ENCODE measurements at places on chromosomes 13 and 19.
A peak's percentile ranks its signal among the peaks of the same experiment; 100 is the strongest.

GRCh38 chr13:105513448-105513847 lies 1022.0 kb downstream of the EFNB2 start:
- DNase-seq: no peak

DNA sequence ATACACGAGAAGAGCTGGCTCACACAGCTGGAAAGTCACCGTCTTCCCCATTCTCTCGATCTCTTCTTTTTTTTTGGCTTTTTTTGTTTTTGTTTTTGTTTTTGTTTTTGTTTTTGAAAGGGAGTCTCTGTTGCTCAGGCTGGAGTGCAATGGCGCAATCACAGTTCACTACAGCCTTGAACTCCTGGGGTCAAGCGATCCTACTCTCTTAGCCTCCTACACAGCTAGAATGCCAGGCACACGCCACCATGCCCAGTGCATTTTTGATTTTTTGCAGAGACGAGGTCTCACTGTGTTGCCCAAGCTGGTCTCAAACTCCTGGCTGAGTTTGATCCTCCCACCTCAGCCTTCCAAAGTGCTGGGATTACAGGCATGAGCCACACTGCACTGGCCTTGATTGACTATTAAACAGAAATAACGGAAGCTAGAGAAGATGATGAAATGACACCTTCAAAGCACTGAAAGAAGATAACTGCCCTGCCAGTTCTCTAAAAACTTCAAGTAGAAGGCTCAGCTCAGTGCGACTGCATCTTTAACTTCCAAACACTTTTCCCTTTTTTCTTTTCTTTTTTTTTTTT lies 4.0 kb downstream of the FXYD3 start:
- no peak for DNase-seq

DNA sequence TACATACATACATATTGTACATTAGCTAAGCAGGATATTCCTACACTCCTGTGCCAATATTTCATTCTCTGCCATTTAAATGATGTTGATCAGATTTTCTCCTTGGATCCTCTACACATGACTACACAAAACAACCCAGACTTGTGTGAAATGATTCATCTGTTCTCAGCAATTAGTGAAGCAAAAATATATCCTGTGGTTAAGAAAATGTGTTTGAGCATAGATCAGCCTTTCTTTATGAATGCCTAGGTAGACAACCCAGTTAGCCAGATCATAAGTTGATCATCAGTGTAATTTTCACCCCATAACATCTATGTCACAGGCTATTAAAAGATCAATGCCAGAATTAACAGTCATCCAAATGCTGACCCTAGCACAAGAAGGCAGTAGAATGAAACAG lies 275.2 kb upstream of the EDNRB start:
- DNase-seq: no peak

GRCh38 chr13:48156466-48156865 lies 61.6 kb upstream of the MED4 start:
- DNase-seq: no peak

- no peak for DNase-seq
Observed at GRCh38 chr19:57190301-57190700, 999 bp upstream of the ZNF264 start.

DNA sequence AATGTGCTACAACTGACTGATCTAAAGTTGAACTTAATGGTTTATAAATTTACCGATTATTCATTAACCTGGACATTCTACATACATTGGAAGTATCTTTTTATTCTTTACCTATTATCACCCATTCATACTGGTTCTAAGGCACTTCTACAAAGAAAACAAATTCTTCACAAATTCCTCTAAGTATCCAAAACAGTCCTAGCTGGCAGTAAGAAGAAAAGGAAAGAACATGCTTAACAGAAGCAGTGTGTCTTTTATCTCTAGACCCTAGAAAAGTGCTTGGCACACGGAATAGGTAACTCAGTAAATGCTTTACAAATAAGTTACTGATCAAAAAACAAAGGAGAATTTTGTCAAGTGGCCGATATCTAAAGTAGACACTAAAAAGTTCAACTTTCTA lies 32.8 kb downstream of the TSC22D1 start:
- DNase-seq: no peak

DNA sequence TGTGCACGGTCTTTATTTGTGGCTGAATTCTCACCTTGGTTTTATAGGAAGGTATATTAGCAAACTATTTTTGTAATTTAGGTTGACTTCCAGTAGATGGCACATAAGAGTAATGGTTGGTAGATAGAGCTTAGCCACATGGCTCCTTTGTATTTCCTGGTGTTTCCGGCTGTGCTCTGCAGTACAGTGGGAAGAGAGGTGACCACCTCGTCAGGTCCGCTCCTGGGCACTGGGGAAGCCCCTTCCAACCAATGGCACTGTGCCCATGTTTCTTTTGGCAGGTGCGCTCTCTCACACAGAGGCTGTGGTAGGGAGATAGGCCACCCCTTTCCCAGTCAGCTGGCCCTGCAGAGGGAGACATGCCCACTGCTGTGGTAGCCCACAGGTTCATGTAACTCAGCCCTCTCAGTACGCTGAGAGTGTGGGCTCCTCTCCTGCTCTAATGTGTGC lies 74.3 kb upstream of the ATP12A start:
- DNase-seq: no peak

DNA sequence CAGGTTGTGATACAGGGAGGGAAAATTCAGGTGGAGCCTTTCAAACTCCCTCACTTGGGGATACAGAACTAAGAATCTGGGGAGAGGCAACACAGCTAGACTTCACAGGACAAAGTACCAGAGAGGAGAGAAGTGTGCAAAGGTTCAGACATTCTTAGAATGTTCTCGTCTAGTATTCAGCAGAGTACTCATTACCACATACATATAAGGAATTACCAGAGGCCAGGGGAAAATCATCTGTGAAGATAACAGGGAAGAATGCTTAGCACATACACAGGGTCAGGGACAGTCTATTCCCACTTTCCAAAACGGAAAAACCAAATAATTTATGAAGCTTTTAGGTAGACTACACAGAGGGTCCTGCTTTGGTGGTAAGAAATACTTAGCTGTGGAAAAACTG lies 58.1 kb downstream of the TRPC4 start:
- peak; percentile 75 for DNase-seq

DNA sequence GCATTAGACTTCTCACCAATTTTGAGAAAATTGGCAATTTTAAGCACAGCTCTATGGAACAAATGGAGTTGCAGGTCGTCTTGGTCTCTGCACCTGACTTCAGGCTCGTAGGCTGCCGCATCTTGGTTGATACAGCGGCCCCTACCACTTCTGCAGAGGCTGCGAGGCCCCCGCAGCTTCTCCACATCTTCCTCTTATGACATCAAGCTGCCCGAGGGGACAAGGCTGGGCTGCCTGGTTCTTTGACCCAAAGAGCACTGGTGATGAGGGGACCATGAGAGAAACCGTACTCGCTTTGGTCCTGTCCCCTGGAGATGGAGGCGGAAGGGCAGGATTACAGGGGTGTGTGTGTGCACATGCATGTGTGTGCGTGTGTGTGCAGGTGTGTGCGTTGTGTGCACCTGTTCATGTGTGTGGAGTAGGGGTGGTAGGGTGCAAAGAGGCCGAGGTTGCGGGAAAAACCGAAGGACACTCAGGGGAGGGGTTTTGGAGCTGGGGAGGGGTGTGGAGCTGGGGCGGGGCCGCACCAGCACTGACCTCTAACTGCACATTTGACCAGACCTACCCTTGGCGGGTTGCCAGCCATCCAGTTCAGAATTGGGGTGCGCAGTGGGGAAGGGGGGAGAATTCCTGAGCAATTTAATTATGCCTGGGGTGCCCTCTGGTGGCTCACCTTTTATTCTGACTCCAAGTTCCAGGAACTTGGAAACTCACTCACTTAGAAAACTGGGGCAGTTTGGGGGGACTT lies 65.1 kb upstream of the ARHGEF7 start:
- DNase-seq: peak; percentile 21

DNA sequence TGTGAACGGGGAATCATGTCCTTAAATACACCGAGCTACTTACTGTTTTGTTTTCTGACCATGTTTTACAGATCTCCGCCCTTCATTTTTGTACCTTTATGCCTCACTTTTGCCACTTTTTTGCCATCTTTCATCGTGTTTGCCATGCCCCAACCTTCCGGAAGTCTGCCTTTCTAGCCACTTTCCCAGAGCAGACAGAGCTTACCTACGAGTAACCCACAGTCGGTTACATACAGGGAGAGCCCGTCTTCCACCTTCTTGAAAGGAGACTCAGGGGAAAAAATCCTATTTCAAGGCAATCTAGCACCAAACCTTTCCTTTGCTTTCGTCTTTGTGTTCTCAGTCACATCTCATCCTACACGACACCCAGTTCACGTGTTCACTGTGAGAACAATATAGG lies 26.1 kb downstream of the RFPL4AL1 start:
- no peak for DNase-seq

GRCh38 chr13:31755803-31756212 lies 16.5 kb downstream of the RXFP2 start:
- peak; percentile 67 for DNase-seq

- peak; percentile 10 for DNase-seq
Observed at GRCh38 chr13:113064534-113065405, 40.8 kb upstream of the F7 start.

- DNase-seq: no peak
Observed at GRCh38 chr13:48457578-48458242, 44.8 kb upstream of the LPAR6 start.

GRCh38 chr19:10667867-10668266 lies 13.7 kb downstream of the ILF3 start:
- DNase-seq: no peak

DNA sequence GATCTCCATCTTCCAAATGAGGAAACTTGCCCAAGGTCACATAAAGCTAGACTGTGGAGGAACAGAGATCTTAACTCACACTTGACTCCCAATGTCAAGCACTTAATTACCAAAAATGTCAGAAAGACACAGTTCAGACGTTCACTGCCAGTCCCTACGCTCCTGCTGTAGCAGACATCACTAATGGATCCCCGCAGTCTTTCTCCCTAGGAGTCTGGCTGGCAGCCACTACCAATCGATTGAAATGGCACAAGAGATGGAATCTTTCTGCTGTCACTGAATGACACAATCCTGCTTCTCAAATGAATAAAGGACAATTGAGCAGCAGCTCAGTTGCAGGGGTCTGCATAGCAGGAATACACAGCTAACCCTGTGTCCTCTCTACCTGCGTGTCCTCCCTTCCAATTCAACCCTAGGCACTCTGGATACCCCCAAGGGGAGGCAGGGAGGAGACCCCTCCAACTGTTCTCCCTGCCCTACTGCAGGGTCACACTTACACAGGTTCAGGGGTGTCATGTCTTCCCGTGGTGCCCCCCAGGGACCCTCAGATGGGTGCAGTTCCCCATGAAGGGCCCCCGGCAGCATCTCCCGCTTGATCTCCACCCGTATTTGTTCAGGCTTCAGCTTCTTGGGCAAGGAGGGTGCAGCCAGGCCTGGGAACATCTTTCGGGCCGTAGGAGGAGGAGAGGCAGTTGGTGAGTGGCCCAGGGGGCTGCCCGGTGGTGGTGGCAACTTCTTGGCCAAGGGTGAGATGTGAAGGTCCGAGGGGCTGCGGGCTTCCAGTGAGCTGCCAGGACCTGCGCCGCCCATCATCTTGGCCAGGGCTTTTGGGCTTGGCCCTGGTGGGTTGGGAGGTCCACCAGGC lies 7.9 kb upstream of the AKAP8L start:
- DNase-seq: no peak

DNA sequence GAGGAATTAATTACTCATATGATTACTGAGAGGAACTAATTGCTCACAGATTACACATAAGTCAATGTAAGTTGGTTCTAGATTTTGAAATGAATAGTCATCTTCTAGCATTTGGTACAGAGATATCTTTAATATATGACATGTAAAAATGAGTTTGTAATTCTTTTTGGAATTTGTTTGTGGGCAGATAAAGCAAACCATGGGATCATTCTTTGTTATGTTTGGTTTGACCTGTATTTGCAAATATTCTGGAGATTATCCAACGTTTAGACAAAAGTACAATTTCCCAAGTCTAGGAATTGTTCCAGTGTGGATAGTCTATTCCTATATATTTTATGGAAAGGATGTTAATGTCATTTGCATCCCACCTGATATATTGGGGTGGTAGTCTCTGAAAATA lies 309.6 kb upstream of the EDNRB start:
- DNase-seq: no peak

DNA sequence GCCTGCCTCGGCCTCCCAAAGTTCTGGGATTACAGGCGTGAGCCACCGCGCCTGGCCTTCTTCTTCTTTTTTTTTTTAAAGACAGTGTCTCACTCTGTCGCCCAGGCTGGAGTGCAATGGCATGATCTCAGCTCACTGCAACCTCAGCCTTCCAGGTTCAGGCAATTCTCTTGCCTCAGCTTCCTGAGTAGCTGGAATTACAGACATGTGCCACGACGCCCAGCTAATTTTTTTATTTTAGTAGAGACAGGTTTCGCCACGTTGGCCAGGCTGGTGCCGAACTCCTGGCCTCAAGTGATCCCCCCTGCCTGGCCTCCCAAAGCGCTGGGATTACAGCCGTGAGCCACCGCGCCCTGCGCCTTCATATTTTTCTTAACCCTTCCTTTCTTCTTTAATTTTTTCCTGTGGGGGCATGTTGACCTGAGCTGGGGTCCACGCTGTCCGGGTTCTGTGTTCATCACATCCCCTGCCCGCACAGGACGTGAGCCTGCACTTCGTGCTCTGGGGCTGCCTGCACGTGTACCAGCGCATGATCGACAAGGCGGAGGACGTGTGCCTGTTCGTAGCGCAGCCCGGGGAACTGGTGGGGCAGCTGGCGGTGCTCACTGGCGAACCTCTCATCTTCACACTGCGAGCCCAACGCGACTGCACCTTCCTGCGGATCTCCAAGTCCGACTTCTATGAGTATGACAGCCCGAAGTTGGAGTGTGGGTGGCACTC lies 14.1 kb downstream of the PNPLA6 start:
- no peak for DNase-seq

Data from amniotic epithelial cell (primary cell).